Liver (tissue), 10 donors: ENCODE measurements at places on chromosomes 11 and 22. TPM values are rescaled to one million over a fixed set of nuclear protein-coding genes. Genes with fewer than 3 reads are reported as not detected.

UPB1 gene
- 7.1 TPM for total RNA-seq

- DNase-seq = no peak
Measured at GRCh38 chr11:6694229-6694535, 11.0 kb upstream of the MRPL17 start.

DNA sequence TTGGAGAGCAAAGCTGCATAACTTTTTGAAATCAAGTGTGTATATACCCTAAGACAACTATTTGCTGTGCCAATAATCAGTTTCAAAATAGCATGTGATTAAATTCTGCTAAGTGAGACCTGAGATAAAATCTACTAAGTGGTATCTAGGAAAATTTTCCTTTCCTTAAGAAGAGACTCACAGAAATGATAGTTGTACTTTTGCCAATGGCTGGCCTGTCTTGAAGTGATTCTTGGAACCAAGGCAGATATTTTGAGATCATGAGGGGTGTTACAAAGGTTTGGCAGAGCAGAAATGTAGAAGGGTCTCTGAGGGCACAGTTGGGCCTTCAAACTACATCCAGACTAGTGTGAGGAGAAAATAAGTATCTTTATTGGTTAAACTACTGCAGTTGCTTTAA, 902.6 kb upstream of the TENM4 start:
- DNase-seq = no peak

DNA sequence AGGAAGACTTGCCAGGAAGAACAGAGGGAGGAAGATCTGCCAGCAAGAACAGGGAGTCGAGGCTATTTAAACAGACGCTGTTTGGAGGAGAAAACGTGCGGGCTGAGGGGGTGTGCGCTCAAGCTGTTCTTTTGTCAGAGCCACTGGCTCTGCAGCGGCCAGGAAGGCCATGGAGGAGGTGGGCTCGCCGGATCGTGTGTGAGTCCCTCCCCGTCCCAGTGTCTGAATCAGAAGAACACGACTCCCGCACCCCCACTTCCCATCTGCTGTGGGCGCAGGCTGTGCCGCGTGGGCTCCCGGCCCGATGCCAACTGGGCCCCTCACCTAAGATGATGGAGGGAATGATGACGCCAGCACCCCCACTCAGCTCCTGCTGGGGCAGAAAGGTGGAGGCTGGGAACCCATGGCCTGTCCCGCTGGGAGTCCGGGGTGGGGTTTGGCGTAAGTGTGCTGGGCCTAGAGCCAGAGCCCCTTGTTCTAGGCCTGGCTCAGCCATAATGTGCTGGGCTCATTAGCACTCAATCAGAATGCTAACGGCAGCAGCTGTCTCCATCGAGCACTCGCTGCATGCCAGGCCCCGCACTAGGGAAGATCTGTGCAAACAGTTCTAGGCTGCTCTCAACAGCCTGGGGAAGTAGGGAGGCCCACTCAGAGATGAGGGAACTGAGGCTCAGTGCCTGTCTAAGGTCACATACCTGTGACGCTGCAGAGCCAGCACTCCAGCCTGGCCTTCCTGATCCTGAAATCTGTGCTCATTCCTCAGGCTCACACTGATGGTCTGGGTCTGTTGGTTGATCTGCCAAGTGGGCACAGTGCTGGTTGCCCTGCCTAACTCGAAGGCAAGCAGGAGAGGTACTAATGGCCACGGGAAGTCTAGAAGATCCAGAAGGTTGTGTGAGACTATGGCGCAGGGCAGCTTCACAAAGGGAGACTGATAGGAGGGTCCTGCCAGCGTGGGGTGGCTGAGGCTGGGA, 11.5 kb downstream of the NPTXR start:
- no peak for DNase-seq

DNA sequence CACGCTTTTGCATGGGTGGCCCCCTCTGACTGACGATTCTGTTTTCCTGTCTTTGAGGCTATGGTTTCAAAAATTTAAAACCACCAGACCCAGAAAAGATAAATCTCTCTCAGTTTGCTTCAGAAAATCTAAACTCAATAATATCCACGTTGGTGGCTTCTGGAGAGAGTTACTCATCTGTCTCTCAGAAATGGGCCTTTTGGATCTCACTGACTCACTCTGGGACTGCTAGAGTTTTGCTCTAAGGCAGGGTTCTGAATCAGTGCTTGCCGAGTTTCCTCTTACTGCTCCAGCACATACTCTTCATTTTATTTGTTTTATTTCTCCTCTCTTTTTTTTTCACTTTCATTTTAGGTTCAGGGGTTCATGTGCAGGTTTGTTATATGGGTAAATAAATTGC, 305.7 kb downstream of the BLID start:
- DNase-seq = no peak
